Activated naive CD4-positive, alpha-beta T cell treated with anti-CD3 and anti-CD28 coated beads for 36 hours (primary cell): ENCODE measurements at places on chromosomes 1 and 21. TPM values are rescaled to one million over a fixed set of nuclear protein-coding genes. Genes with fewer than 3 reads are reported as not detected.
A peak's percentile ranks its signal among the peaks of the same experiment; 100 is the strongest.

DNA sequence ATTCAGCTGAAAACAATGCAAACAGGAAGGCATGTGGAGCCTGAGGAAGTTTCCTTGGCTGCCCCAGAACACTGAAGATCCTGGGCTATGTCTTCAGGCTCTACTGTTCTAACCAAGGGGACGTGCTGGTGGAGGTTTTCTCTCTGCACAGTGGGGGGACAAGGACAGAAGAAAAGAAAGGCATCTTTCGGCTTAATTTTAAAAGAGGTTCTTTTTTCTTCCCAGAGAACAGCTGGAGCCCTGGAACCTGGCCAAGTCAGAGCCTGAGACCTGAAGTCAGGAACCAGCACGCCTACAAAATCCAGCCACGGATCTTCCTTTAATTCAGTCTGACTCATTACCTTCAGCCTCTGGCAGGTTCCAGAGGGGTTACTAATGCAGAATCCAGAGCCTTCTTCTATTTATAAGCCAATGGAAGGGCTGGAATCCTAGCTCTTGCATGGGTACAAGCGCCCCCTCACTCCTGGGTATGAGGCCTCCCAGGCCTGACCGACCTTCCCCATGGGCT lies 19.8 kb downstream of the CTNNBIP1 start:
- DNase-seq, result no peak

GRCh38 chr1:93001893-93002292 lies 40.6 kb upstream of the DIPK1A start:
- DNase-seq, result no peak

GRCh38 chr1:186653312-186653711 lies 26.9 kb downstream of the PTGS2 start:
- no peak for DNase-seq

GRCh38 chr1:156910309-156910782 lies 10.1 kb upstream of the LRRC71 start:
- DNase-seq, result peak; percentile 63

Gene ASCL5
- total RNA-seq, result not detected

GRCh38 chr1:157153746-157154145 lies 15.6 kb upstream of the ETV3 start:
- no peak for DNase-seq

DNA sequence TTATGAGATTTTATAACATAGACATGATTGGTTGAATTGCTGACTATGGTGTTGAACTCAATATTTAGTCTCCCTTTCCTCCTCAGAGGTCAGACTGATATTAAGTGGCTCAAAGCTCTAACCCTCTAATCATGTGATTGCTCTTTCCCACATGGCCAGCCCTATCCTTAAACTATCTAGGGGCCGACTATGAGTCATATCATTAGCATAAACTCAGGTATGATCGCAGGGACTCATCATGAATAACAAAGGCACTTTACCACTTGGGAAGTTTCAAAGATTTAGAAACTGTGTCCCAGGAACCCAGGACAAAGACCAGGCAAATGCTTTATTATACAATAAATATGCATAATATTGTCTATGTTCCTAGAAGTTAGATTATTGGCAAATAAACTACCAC lies 894.6 kb upstream of the NEGR1 start:
- no peak for DNase-seq

Gene CHIA
- total RNA-seq, result not detected

- peak; percentile 60 for DNase-seq
These were observed 5.4 kb upstream of the DISP3 start for GRCh38 chr1:11473491-11474034.

DNA sequence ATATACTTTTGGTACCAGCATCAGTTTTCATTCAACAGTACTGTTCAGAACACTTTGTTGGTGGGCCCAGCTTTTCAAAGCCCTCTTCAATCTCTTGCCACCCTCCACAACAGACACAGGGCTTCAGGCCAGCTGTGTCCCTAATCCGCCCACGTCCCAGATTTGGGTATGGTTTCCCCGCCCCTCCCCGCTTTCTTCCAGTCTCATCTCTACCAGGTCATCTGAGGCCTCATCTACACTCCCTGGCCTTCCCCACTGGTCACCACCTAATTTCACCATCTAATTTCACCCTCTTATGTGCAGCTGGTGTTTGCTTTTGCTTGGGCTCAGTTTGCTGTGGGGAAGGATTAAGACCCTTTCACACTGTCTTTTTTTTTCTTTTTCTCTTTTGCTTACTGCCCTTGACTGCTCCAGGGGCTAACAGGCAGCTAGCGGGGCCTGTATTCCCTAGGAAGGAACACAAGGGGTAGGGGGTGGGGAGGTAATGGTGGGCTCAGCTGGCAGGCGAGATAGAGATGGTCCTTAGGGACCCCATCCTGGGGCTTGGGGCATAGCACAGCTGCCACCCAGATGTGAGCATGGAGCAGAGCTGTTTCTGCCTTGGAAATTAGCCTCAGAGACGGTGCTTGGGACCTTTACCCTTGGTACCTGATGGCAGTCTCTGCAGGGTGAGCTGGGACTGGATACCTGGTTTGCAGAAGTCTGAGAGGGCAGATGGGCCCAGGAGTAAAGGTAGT lies 3.8 kb upstream of the EPB41 start:
- DNase-seq, result no peak

Gene KLF17
- not detected for total RNA-seq

Gene PNRC2
- total RNA-seq, result 178 TPM

GRCh38 chr1:58065520-58065919 lies 481.0 kb downstream of the OMA1 start:
- DNase-seq, result no peak

- DNase-seq, result no peak
These were observed 120.0 kb upstream of the ZNF644 start for GRCh38 chr1:91141858-91142257.

GRCh38 chr1:207856276-207857023 lies 54.5 kb downstream of the CD34 start:
- no peak for DNase-seq

GRCh38 chr1:214455971-214456867 lies 95.2 kb downstream of the PTPN14 start:
- DNase-seq, result no peak

Gene IL12RB2
- total RNA-seq, result 76.5 TPM

DNA sequence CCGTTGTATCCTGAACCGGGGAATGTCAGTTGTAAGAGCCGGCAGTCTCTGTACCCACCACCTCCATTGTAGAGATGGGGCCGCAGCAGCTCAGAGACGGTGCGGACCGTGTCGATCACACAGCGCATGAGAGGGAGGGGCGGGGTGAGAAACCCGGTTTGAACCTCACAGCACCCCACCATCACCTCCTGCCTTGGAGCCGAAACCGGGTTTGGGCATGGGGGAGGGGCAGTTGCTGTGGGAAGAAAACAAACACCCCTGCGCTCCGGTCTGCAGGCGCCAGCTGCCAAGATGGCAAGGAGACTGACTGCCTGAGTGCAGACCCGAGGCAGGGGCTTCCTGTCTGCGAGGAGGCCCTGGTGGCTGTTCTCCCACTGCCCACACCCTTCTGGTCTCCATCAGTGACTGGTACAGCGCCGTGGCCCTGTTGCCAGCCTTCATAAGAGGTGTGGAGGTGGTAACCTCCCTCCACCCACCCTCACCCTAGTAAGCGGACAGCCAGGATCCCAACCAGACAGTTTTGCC lies 69.2 kb upstream of the SSBP3 start:
- DNase-seq, result peak; percentile 65

- no peak for DNase-seq
These were observed 95.3 kb downstream of the FOXD2 start for GRCh38 chr1:47532921-47533792.

DNA sequence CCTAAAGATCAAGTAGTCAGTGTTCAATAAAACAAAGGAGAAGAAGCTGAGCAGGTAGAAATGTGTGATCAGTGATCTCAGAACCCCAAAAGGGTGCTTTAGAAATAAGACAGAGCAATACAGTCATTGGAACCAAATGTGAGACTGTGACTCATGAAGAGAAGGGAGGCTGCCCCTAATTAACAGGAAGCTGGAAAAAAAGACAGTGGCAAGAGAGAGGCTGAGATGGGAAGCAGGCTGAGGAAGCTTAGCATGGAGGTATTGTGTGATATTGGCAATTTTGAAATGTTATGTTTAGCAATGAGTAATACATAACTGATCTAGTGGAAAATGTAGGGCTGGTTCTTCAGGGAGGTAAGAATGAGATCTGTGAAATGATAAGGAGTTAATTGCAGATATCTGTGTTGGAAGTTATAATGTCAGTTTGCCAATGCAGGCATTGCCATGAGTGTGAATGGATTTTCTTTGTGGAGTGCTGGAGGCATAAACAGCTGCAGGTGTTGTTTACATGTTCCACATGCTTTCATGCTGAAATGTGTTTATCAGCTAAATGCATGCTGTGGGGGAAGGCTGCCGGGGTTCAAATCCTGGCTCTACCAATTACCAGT lies 90.6 kb upstream of the CACNA1E start:
- DNase-seq, result peak; percentile 22

Gene TBX19
- total RNA-seq, result 1.4 TPM

Gene NR1I3
- not detected for total RNA-seq

Gene OR14K1
- total RNA-seq, result not detected

GRCh38 chr21:34255073-34255472 lies 108.7 kb upstream of the KCNE2 start:
- DNase-seq, result no peak

DNA sequence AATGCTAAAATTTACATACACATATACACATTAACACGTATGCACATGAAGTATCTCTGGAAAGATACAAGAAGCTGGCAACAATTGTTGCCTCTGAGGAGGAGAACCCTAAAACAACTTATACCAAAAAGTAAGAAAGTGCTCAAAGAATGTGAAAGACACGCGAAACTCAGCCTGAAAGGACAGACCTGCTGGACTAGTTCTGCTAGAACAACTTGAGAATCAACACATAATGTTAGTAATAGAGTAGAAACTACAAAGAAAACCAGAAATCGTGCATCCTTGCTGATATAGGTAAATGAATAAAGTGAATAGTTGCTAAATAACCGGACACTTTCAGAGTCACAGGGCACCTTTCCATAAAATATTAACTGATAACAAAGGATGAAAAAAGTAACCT lies 242.5 kb downstream of the RERE start:
- no peak for DNase-seq

Gene MFAP2
- total RNA-seq, result not detected

Gene HYI
- total RNA-seq, result 9.1 TPM

Gene UBAP2L
- 164 TPM for total RNA-seq

DNA sequence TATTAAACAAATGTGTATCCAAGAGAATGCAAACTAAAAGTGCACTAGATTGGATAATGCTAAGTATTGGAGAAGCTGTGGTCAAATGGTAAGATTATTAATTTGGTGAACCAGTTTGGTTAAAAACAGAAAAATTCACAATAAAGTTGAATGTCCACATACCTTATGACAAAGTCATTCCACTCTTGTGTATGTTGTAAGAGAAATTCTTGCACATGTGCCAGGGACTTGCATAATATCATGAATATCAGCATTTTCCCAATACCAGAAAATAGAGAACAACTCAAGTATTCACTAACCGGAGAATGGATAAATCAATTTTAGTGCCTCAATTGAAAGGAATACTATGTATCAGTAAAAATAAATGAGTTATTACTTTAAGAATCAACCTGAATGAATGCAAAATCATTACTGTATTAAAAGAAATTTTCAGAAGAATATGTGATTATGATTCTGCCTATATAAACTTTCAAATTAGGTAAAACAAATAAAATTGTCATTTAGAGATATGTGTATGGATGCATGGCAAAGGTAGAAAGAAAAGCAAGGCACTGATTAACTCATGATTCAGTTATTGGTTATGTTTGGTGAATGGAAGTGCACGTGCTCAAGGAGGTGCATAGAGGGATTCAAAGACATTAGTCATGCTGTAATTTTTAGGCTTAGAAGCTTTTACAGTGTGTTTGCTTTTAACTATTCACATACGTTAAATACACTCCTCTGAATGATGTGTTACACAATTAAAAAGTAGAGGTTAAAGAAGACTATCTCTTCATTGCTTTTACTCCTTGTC lies 217.4 kb upstream of the KCNK2 start:
- DNase-seq, result no peak

GRCh38 chr1:14479865-14480264 lies 118.6 kb upstream of the KAZN start:
- no peak for DNase-seq

Gene NBPF6
- total RNA-seq, result not detected

DNA sequence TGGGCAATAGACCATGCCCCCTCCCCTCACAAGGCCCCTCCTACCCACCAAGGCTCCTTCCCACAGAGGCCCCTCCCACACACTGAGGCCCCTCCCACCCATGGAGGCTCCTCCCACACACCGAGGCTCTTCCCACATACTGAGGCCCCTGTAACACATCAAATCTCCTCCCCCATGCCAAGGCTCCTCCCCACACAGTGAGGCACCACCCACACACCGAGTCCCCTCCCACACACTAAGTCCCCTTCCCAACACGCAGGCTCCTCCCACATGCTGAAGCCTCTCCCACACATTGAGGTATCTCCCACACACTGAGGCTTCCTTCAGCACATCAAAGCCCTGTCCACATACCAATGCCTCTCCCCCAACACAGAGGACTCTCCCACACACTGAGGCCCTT lies 391.8 kb downstream of the CAMTA1 start:
- no peak for DNase-seq

DNA sequence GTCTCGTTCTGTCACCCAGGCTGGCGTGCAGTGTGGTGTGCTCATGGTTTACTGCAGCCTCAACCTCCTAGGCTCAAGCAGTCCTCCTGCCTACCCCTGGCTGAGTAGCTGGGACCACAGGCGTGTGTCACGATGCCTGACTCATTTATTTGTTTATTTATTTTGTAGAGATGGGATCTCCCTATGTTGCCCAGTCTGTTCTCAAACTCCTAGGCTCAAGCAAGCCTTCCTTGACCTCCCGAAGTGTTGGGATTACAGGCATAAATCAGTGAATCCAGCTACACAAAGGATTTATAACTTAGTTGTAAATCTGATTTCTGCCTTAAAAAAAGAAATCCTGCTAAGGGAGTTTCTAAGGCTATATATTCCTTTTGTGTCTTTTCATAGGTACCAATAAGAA lies 30.5 kb upstream of the ZNF496 start:
- DNase-seq, result no peak

Gene FAM89A
- total RNA-seq, result 11.1 TPM

Gene CD1B
- not detected for total RNA-seq

Gene CLEC20A
- not detected for total RNA-seq

DNA sequence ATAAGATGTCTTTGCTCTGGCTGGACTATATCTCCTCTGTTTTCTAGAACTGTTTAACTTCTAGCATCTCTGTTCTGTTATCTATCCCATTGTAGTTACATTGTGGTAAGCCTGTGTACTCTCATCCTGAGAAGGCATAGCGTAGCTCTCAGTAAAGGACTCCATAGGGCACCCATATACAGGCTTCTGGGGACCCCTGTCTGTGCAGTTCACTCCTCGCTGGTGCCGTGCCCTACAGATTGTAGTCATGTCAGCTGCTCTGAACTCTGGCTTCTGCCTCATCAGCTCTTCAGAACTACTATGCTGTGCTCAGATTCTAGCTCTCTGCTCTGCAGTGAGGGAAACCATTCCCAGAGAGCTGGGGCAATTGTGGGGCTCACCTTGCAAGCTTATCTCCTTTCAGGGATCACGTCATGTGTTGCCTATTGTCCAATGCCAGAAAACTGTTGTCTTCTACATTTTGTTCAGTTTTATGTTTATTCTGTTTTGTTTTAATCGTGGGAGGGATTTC lies 181.3 kb upstream of the USP24 start:
- DNase-seq, result no peak
